NCI-H510A treated with DMSO at 0.1 percent for 48 hours (cell line): ENCODE measurements at places on chromosomes 6 and 20.

DNA sequence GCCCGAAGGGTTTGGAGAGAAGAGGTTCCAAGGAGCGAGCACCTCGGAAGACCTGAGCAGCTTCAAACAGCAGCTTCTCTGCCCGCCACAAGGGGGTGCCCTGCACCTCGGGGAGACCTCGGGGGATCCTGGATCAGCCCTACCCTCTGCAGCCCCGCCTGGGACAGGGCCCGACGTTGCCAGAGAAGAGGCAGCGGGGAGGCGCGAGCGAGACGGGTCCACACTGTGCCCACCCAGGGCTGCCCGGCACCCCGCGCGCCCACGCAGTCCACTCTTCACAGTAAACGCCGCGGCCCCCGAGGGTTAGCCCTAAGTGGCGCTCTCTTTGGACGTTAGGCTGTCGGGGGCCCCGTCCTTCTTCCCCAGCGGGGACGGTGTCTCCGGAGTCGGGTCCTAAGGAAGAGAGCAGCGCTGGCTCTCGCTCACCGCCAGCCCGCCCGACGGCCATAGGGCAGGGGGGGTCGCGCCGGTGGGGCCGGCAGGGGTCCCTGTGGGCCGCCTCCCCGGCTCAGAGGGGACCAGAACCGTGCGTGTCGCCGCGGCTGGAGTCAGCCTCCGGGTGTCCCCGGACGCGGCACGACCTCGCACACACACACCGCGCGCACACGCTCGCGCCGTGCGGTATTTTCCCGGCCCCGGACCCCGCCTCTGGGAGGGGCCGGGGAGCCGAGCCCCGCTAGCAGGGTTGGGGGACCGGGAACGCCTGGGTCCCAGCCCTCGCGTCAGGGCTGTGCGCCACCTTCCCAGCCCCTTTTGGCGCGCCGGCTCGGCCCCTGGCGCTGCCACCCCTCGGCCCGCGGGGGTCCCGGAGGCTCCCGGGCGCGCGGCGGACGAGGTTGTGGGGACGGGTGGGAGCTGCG, 929 bp downstream of the CDH22 start:
- peak; percentile 16 for DNase-seq

DNA sequence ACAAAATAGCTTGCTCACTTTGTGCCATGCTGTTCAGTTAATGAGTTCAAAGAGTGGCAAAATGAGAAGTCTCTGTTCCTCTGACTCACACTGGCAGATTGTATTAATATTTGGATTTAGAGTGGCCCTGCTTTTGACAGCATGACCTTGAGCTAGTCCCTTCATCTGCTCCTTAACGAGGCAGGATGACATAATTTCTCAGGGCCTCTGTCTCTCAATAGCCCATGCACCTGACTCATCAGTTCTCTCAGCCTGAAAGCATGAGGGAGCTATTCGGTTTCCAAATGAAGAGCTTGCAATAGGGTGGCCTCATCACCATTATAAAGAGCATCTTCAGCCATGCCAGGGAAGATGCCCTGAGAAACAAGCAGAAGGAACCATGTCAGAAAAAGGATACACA, 38.2 kb downstream of the CAP2 start:
- DNase-seq: no peak

DNA sequence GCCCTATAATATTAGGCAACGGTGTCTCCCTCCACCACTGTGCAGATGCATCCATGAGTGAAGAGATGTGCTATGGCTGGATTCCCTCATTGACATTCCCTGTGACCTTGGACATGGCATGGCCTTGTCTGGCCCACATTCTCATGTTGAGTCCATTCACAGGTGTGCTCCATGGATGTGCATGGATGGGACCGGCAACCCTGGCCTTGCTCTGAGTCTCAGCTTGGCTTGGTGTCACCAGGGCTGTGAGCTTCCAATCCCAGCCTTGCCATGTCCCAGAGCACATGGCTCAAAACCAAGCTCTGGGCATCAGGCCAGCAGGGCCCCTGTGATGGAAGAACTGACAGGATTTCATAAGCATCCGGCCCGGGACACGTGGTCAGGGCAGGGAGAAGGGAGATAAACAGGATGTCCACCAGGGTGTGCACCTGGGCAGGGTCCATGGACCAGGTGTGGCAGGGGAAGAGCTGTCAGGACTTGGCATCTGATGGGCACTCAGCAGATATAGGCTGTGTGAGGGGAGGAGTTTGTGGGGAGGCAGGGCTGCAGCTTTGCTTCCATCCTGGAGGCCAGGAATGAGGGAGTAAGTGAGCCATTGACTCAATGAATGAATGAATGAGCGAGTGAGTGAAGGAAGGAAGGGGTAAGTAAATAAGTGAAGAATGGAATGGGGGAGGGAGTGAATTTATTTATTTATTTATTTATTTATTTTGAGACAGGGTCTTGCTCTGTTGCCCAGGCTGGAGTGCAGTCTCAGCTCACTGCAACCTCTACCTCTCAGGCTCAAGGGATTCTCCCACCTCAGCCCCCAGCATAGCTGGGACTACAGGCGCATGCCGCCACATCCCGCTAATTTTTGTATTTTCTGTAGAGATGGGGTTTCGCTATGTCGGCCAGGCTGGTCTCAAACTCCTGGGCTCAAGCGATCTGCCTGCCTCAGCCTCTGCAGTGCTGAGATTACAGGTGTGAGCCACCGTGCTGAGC, 15.7 kb downstream of the NRSN2 start:
- peak; percentile 88 for DNase-seq

GRCh38 chr6:150150821-150151646, 8.2 kb downstream of the PPP1R14C start:
- no peak for DNase-seq

DNA sequence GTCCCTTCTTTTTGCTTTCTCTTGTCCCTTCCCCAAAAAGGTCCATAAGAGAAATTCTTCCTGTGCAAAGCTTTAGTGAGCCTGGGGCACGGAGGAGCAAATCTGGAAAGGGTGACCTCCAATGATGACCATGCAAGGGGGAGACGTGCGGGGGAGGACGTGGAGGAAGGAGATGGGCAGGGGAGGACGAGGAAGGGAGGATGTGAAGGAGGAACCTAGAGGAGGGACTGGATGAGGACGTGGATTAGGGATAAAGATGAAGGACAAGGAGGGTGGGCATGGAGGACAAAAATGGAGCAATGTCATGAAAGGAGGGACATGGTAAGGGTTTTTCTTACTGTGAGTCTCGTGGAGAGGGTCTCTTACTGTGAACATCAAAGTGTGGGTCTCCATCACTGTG, 139.5 kb downstream of the ERMARD start:
- no peak for DNase-seq

DNA sequence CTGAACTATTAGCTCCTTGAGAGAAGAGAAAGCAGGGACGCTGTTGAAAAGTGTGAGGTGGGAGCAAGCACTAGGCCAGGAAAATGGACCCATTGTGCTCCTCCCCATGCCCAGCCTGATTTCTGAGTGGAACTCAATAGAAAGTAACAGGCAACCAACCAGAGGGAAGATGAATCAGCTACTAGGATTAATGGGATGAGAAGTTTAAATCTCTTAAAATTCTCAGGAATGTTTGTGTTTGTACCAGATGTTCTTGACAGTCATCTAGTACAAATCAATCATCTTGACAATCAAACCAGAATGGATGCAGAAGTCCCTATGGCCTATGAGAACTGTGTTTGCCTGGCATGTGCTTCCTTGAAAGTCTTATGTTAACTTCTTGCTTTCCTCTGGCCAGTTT, 48.9 kb downstream of the HDDC2 start:
- DNase-seq: no peak

GRCh38 chr20:23146857-23147637, 60.9 kb upstream of the CD93 start:
- DNase-seq: no peak

GRCh38 chr6:129429956-129430355, 280.0 kb downstream of the ARHGAP18 start:
- DNase-seq: no peak

DNA sequence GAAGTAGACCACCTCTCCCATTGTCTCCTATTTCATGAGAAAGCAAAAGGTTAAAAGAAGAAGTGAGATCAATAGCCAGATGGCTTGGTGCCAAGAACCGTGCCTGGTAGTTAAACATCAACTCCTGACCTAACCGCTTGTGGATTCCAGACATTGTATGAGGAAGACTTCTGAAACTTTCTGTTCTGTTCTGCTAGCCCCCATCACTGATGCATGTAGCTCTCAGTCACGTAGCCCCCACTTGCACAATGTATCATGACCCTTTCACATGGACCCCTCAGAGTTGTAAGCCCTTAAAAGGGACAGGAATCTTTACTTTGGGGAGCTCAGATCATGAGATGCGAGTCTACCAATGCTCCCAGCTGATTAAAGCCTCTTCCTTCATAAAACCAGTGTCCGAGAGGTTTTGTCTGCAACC, 301.2 kb downstream of the RNGTT start:
- DNase-seq: no peak

DNA sequence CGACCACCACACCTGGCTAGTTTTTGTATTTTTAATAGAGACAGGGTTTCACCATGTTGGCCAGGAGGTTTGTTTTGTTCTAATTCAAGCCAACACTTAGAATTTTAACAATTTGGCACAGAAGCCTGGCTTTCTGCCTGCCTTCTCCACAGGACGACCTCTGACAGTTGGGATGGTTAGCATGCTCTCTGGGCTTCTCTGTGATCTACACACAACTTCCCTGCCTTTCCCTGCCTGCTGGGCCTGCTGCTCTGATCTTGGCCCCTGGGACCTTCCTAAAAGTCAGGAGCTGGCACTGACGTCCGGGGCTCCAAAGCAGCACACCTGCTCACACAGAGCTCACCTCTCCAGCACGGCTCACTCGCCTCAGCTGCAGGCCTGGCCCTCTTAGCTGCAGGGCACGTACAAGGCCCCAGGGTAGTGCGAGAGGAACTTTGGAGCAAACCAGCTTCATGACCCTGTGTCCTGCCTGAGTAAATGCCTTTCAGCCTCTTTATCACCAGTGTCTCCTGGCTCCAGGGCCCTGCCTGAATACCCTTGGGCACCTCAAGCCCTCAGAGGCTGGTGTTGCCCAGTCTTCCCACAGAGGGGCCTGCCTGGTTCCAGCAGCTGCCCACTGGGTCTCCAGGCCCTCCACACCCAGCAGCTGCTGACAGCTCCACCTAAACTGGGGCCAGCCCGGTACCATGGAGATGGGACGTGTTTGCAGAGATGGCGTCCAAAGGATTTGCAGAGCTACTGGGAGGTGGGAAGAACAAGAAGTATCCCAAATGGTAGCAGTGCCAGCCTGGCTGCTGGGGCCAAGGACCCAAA, 96.0 kb downstream of the PSMB1 start:
- DNase-seq: no peak

DNA sequence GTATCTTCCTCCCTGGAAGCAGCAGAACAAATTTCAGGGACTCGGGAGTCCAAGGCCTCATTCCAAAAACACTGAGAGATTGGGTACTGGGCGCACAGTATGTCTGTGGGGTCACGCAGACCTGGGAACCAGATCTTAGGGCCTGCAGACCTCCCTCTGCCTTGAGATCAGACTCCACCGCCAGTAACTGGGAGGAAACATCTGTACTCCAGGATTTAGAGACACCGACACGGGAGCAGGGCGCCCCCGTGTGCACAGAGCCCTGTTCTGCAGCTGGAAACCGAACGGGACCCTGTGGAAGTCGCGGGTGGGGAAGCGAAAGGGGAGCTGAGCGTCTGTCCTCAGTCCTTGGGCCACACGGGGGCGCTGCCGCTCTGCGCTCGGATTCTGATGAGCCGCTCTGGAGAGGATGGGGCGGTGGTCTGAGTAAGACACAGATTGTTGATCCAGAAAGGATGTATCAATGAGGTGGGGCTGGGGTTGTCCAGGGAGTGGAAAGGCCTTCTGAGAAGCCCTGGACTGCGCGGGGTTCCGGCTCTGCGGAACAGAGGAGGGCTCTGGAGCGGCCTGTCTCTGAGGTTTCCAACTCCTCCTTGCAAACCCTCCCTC, 35.7 kb upstream of the HLA-E start:
- peak; percentile 4 for DNase-seq
